ENCODE measurements at places on chromosomes 13 and 19.

DNA sequence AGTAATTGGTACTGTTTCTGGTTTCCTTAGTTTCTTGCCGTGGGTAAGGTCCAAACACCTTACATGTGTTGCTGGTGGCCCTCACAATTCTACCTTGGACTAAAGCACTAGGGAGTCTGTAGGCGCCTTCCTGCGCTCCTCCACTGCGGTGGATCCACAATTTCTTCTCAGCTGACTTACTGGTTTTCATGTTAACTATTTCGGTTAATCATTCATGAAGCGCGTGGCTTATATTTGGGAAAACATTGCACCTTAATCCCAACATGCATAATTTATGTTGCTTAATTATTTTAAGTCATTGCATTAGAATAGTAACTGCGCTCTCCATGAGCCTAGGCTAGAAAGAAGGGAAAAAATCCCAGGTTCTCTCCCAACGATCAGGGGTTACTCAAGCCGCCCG is 37.7 kb downstream of the ARHGEF7 start:
- no peak for DNase-seq

DNA sequence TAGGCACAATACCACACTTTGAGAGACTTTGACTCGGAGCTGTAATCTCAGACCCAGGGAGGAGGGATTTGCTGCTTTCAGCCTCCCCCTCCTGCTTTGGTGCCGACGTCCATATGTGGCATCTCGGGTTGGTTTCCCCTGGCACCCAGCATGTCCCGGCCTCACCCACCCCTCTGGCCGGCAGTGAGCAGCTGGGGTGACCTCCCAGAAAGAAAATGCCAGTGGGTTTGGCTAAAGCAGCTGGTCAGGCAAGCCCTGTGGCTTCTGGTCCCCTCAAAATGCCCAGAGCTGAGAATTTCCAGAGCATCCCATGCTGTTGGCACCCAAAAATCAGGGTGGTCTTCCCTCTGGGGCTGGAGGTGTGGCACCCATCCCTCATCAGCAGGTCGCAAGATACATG is 34.1 kb downstream of the INSR start:
- DNase-seq, result no peak

DNA sequence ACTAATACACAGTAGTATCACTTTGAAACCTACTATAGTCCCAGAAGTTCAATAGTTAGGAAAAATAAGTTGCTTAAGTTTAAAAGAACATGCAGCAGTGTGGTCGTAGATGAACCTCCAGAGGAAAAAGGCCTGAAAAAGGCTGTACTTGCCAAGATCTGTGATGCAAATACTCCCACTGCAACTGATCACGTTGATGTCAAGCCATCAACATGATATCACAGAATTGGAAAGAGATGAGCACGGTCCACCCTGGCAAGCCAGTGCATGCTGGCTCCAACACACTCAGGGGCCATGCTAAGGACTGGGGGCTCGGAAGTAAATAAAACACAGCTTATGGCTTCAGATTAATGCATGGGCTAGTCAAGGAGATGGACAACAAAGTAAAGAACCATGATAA is 71.8 kb upstream of the LRCH1 start:
- no peak for DNase-seq

DNA sequence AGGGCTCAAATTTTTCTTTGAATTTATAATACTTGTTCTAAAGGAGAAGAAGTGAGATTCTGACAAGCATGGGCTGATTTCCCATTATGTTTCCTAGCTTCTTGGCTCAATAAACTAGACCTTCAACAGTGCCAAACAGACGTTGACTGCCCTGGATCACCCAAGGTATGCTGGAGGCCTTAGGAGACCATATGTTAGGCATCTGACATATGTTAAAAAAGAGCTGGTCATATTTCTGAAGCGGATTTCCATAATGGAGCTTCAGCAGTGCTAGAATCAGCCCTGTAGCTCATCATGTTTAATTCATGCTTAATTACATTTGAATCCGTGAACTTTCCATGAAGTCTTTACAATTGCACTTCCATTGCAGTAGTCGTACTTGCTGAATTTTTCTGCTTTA is 653.3 kb downstream of the DIAPH3 start:
- no peak for DNase-seq

GRCh38 chr13:102012299-102013293 is 389.3 kb downstream of the FGF14 start:
- DNase-seq, result no peak

- no peak for DNase-seq
These were observed 58.5 kb downstream of the ARHGAP35 start for GRCh38 chr19:46919324-46919723.

DNA sequence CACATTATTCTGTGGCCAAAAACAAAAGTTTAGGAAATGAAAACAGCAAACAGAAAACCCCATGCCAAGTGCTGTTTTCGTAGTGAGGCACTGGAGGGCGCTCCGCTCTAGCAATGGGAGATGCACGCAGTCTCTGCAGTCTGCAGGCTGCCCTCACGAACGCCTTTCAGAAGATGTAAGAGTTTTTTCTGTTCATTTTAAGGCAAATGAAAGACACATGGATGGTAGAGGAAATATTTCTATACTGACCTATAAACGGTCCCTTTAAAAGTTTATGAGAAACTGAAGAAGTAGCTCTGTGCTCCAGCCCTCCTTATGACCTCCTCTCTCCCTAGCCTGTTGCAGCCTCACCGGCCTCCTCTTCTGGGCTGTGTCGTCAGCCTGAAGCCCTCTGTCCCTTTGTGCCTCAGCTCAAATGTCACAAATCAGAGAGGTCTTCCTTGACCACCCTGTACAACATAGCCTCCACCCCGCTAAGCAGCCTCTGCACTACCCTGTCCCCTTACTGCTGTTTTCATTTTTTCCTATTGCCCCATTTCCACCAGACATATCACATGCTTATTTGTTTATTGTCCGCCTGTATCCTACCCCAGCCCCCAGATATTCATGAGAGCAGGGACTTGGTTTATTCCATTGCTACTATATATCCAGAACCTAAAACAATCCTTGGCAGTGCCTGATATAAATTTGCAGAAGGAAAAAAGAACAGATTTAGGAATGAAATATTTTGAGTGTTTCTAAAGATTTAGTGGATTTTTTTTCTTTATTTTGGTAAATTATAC is 116.4 kb downstream of the TM9SF2 start:
- no peak for DNase-seq

GRCh38 chr19:50803633-50804419 is 13.6 kb downstream of the ACP4 start:
- no peak for DNase-seq

- no peak for DNase-seq
These were observed 73.5 kb downstream of the STK24 start for GRCh38 chr13:98503175-98504028.

- no peak for DNase-seq
These were observed 20.8 kb upstream of the OR7A17 start for GRCh38 chr19:14906711-14907110.

- no peak for DNase-seq
These were observed 28.1 kb downstream of the DHX34 start for GRCh38 chr19:47377208-47377701.

GRCh38 chr13:112870051-112870331 is 99.0 kb upstream of the MCF2L start:
- no peak for DNase-seq

GRCh38 chr13:44151474-44151873 is 222.2 kb upstream of the SERP2 start:
- no peak for DNase-seq

- no peak for DNase-seq
These were observed 61.3 kb upstream of the C13orf46 start for GRCh38 chr13:114035186-114035582.

All from HS-27A (cell line).